ENCODE measurements at places on chromosomes 1 and 21.

DNA sequence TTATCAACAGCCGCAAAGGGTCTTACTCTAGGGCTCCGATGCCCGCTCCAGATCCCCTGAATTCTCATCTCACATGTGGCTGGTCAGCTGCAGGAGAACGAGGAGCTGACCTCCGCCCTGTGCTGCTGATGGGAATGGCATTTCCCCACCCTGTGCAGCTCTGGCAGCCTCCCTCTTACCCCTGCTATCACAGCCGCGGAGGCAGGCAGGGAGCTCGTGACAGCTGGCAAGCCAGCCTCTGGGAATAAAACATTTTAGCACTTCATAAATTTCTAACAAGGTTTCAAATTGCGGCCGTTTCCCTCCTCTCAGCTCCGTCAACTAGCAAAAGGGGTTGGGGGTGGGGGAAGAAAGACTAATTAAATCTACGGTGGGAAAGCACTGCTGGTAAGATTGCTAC is 81.1 kb downstream of the DSCAM start:
- no peak for DNase-seq

DNA sequence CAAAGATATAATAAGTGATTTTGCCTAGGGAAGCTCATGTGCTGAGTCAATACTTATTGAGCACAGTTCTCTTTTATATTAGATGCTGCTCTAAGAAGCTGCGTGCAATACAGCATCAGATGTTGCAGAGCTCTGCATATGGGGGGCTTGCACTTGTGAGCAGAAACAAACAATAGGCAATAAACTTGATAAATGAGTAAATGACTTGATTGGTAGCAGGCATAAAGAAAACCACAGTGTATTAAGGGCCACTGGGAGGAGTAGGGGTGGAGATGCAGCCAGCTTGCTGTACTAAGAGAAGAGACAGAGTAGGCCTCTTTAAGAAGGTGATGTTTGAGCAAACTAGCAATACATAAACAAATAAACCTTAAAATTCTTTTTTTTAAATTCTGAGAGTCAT is 598.5 kb upstream of the ADAMTS5 start:
- no peak for DNase-seq

GRCh38 chr1:108661030-108661609 is at the start of gene HENMT1:
Gene HENMT1, minus strand, starts transcription at chr1:108661093. Its CDS starts 1,209 bp downstream, at chr1:108659884.
- peak; percentile 77 for DNase-seq

GRCh38 chr1:230986976-230987375 is 8.1 kb downstream of the ARV1 start:
- peak; percentile 61 for DNase-seq

GRCh38 chr21:41232013-41232412 is 64.1 kb downstream of the BACE2 start:
- no peak for DNase-seq

All from astrocyte of the spinal cord (primary cell).